ENCODE measurements at places on chromosomes 4 and X.

- no peak for DNase-seq
Measured at GRCh38 chr4:3332498-3332897, 39.7 kb downstream of the RGS12 start.

DNA sequence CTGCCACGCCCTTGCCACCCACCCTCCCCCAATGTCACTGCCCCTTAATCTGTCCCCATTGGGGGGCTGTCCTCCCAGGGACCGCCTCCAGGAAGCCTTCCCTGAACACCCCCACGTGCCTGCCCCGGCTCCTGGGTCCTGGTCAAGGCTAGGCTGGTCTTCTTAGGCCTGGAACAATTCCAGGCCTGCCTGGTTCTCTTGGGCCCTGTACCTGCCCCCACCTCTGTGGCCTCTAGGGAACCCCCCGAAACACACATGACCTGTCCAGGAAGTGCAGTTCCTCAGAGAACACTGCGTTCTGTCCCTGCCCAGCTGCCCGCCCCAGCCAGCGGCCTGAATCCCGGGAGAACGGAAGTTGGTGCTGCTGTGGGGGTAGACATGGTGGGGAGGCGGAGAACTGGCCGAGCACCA is 5.1 kb downstream of the MXD4 start:
- DNase-seq, result no peak

DNA sequence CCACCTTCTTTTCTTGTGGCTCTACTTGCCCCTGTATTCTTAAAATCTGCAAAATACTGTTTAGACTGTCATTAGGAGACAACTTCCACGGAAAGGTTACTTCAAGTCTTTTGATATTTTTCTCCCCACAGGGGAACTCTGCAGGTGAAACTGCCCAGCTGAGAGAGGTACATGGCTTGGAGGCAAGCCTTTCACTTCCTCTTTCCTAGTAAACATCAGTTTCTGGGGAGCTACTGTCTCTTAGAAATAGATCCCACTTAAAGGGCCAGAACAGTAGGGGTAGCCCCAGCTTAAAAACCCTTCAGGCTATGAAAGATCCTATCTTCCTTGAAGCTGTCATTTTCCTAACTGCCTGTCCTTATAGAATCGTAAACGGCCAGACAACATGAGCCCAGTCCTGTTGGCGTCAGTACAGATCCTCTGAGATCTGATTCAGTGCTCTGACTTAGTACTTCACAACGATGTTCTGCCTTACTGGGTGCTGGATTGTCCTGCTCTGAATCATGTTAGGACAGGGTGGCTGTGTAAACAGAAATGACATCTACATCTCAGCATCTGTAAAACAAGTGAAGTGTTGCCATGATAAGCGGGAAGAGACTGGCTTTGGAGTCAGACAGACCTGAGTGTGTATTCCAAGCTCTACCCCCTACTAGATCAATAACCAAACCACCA is 102.1 kb downstream of the ITIH6 start:
- DNase-seq, result no peak

GRCh38 chrX:9349572-9350494 is 115.0 kb upstream of the TBL1X start:
- no peak for DNase-seq
